ENCODE measurements at places on chromosomes 2 and 18.

DNA sequence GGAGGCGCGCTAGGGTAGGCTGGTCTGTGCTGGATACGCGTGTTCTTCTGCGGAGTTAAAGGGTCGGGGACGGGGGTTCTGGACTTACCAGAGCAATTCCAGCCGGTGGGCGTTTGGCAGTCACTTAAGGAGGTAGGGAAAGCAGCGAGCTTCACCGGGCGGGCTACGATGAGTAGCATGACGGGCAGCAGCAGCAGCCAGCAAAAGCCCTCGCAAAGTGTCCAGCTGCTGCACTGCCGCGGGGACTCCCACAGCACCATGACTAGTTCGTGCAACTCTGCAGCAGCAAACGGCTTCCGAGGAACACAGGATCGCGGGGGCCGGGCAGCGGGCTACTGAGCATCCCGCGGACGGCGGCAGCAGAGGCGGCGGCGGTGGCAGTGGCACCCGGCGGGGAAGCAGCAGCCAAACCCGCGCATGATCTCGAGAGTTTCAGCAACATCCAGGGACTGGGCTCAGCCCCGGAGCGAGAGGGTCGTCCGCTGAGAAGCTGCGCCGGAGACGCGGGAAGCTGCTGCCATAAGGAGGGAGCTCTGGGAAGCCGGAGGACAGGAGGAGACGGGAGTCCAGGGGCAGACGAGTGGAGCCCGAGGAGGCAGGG, 368 bp downstream of the TMEFF2 start:
- DNase-seq, result no peak

- DNase-seq, result no peak
Observed at GRCh38 chr18:74337155-74337911, 21.7 kb downstream of the C18orf63 start.

DNA sequence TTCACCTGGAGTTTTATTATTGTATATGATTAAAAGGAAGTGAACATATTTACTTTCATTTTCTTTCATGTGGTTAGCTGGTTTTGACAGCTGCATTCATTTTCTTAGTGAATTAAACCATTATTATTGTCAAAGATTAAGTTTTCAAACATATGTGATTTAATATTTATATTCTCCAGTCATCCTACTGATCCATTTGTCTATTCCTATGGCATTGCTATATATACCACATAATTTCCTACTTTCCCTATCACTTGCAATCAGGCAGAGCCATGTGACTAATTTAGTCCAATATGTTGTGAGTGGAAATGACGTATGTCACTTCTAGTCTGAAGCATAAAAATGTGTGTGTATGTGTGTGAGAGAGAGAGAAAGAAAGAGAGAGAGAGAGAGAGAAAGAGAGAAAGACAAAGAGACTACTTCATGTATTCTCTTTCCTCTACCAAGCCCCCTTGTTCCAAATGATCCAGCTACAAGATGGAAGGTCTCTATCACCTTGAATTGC, 12.0 kb upstream of the TACR1 start:
- DNase-seq, result no peak

DNA sequence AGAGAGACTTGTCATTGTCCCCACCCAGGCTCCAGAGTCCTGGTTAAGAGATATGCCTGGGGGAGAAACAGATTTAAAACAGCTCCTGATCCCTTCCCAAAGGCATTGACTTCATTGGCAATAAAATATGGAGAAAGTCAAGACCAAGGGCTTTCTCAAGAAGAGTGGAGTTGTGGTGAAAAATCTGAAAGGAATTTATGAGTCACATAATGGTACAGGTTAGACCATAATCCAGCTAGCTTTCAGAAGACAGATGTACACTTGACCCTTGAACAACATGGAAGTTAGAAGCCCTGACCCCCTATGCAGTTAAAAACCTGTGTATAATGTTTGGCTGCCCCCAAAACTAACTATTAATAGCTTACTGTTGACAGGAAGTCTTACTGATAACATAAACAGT, 599.1 kb upstream of the SOX11 start:
- DNase-seq, result no peak

DNA sequence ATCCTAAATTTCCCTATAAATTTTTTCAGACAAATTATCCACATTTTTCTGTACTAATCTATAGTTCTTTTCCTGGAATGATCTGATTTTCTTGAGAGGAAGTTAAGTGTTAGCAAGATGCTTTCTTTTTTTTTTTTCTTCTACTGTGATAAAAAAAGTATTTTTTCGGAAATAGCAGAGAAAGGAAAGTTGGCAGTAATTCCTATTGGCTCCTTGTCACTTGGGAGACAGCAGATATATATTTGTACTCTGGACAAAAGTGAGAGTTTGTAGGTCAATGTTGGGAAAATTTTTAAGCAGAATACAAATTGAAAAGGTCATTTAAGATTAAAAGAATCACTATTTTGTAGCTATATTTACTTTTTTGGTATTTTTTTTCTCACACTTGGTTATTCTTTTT, 635.7 kb upstream of the NRXN1 start:
- DNase-seq, result no peak

GRCh38 chr2:191942090-191942738, 95.3 kb upstream of the CAVIN2 start:
- peak; percentile 19 for DNase-seq

DNA sequence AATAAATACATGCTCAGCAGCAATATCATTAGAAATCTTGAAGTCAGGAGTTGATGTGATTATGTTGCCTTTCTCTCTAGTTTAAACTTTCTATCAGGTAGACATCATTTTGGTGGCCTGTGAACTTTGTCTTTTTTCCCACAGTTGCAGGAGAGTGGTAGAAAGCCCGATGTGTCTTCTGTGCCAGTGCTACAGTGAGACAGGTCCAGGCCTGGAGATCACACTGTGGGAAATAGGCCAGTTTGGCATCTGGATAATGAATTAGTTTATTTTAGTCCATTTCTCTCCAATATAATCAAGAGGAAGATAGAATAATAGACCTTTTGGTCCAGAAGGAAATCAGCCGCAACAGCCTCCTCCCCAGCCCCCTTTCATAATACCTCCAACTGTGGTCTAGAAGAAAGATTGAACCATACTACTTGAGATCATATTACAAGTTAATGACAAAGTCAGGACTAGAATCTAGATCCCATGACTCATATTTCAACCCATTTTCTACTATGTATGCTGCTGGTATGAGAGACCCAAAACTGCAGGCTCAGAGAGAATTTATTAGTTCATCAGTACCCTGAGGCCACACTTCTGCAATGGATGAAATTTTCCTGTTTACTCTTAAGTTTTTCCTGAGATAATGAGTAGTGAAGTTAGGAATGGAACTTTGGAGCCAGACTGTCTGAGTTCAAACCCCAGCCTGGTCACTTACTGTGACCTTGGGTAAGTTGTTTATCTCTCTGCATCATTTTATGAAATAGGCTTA, 20.6 kb downstream of the KCMF1 start:
- DNase-seq, result no peak

DNA sequence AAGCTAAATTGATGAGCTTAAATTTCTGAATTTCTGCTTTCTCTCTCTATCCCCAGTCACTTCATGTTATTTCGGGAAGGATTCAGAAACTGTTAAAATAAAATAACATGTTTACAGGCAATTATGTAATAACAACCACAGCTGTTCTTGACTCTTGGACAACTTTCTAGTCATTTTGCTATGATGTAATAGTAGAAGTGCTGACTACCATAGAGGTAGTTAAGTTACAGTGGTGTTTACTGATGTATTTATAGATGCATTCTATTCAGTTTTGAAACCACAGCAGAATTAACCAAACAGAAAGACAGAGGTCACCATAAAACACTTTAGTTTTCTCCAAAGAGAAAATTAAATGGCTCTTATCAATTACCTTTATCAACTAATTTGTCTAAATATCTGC, 1292.0 kb upstream of the CHAC2 start:
- no peak for DNase-seq

Measured in midbrain (tissue), 1 donor.